ENCODE measurements at places on chromosomes 3 and 15.

DNA sequence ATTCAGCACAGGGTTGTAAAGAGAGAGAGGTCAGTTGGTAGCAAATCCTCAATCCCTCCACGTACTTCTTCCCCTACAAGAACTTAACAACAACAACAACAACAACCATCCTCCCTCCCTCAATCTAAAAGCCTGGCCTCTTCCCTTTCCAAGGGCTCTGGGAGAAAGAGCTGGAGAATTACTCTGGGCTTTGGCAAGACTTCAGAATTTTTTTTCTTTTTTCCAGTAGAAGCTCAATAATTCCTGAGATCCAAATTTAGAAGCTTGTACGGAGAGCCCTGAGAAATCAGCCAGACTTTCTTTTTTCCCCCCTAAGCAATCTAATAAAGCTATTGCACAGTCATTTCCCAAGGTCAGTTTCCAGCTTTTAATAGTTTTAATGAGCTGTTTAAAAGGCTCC is 95.8 kb upstream of the CACNA2D3 start:
- no peak for DNase-seq

DNA sequence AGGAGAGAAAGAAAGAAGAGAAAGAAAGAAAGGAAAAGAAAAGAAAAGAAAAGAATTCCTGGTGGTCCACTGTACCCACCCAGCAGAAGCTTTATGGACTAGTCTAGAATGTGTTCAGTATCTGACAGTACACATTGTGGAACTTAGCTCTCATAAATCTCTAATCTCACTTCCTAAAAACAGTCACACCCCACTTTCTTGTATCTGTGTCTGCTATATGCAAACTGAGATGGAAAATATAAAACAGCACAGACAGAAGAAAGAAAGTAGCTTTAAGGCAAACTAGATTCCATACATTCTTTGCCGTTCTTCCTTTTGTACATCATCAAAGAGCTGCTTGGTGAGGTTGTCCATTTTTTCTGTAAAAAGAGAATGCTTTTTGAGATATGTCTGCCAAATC is 41.1 kb upstream of the GNB5 start:
- DNase-seq: no peak

GRCh38 chr3:141081141-141081795 is 30.1 kb downstream of the SPSB4 start:
- DNase-seq: no peak

- DNase-seq: no peak
These were observed 42.9 kb downstream of the SMAD3 start for GRCh38 chr15:67108122-67108961.

- no peak for DNase-seq
These were observed 419.2 kb downstream of the MECOM start for GRCh38 chr3:169244119-169244864.

GRCh38 chr3:38608086-38608775 is 41.3 kb downstream of the SCN5A start:
- DNase-seq: no peak

GRCh38 chr3:106022913-106023312 is 154.1 kb upstream of the CBLB start:
- no peak for DNase-seq

- no peak for DNase-seq
These were observed 65.3 kb downstream of the FLNB start for GRCh38 chr3:58073301-58074108.

- DNase-seq: no peak
These were observed 98.6 kb downstream of the MYRIP start for GRCh38 chr3:39907981-39908380.

- no peak for DNase-seq
These were observed 3.5 kb downstream of the SLC28A1 start for GRCh38 chr15:84887938-84888337.

DNA sequence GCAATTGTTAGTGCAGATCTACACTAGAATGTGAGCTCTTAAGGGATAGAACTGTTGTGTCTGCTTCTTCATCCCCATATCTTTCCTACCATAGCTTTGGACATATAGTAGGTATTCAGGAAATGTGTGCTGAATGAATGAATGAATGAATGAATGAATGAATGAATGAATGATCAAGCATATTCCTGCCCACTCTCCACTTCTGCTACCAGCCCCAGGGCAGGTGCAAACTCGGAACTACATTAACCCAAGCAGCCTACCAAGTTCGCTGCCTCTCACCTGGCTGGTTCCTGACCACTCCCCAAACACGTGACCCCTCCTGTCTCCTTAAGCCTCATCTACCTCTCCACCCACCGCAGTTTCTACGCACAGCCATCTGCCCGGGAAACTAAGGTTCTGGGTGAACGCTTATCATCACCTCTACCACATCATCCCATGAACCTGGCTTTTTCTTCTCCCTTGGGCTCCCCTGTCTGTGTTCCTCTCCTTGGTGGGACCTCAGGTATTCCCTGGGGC is 26.8 kb downstream of the PAQR5 start:
- DNase-seq: no peak

- DNase-seq: no peak
These were observed 20.6 kb downstream of the HEG1 start for GRCh38 chr3:125035217-125035616.

DNA sequence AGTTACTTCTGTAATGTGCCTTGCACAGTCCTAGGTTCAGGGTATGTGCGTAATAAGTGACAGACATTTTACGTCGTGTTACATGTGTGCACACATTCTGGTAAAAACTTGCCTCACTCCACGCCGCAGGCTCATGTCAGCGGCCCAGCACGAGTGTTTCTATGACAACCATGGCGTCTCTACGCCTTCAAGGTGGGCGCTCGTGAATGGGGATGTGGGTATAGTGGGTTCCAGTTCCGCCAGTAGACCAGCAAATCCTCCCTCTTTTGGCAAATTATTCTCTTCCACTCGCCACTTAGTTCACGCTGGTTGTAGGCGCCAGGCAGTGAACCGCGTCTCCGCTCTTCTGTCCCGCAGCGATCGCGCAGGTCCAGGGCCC is 40.3 kb downstream of the CHST14 start:
- no peak for DNase-seq

DNA sequence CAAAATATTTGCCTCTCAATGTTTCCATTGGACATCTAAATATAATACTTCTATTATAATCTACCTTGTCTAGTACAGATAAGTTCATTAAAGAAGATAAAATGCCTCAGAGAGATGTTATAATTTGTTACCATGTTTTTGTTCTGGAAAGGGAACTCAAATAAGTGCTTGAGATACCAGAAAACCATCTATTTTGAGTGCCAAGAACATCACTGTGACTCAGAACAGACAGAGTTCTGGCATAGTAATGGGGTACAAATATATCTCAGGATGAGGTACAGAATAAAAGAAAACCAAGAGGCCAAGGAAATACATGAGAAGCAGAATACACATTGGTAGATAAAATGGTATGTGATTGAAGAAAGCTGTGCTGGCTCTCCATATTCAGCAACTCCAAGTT is 58.9 kb downstream of the IMPG2 start:
- DNase-seq: no peak

DNA sequence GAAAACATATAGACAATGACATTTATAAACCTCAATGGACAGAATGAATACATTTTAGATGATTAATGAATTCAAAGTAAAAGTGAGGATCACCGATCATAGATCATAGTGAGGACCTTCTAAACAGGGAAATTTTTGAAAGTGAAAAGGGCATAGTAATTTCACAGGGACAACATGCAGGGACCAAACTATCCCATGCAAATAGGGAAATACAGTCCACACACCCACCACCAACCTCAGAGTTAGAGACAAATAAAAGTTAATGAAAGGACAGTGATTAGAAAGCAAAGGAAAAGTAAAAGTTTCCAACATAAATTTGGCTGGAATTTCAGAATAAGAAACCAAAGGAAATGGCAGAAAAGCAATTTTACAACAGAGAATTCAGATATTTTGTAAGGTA is 15.4 kb upstream of the CHRNA7 start:
- DNase-seq: no peak

GRCh38 chr3:23741036-23741706 is 64.6 kb upstream of the UBE2E1 start:
- DNase-seq: peak; percentile 49
